ENCODE measurements at places on chromosomes 6 and 20. TPM values are rescaled to one million over a fixed set of nuclear protein-coding genes. Genes with fewer than 3 reads are reported as not detected.

GRIK2 gene
- polyA plus RNA-seq = 14.2 TPM

DNA sequence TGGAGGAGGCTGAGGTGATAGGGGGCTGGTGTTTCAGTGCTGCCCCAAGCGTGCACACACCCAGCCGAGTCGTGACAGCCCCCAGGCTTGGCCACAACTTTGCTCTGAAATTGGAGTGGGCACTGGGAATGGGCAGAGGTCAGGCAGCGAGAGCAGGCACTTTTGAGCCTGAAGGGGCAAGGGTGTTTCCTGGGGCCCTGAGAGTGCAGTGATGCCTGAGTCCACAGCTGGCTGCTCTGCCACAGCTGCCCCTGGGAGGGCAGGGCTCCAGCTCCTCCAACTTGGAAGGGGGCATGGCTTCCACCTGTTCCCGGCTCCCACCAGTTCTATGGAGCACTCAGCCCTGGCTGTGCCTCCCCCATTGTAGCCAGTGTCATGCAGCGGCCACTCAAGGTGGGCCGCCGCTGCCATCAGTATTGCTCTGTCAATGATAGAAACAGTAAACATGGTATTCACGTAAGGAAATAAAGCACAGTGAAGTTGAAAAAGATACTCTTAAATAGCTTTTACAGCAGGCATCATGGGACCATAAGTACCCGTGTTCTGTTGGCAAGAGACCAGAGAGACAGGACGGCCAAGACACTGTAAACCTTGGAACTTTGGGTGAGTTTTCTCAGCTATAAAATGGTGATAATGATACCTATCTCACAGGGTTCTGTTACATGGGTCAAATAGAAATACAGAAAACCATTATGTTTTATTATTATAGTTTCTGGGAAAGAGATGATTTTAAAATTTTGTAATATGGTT, 108.9 kb downstream of the THEMIS start:
- no peak for DNase-seq

DNA sequence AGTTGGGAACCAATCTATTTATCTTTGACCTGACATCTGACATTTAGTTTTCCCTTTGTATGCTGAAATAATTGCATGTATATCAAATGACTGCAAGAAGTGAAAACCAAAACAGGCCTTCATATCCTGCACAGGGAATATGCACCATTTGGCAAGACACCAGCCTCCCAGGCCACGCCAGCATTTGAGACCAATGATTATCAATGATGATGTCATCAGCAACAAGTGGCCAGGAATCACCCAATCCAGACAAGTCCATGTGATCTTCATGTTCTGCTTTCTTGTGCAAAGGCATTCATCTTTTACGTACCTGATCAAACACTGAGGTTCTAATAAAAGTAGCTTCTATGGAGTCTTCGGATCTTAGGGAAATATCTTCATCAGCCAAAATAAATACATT, 107.4 kb upstream of the TENT5A start:
- no peak for DNase-seq

CST4 gene
- polyA plus RNA-seq = not detected

DNA sequence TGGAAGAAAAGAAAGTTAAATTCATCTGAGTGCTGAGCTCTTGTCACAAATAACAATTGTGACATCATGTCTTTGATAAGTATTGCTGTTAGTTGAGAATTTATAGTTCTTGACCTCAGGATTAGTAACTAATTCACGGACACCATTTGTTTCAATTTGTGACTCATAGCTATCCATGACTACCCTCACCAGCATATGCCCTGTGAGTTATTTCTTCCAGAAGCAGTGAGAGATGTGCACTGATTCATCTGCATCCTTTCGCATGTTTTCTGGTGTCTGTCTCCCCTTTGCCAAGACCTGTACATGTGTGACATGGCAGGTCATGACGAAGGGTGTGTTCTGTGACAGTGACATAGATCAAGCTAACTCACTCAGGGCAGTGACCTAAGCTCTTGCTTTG, 86.9 kb downstream of the SOBP start:
- no peak for DNase-seq

DNA sequence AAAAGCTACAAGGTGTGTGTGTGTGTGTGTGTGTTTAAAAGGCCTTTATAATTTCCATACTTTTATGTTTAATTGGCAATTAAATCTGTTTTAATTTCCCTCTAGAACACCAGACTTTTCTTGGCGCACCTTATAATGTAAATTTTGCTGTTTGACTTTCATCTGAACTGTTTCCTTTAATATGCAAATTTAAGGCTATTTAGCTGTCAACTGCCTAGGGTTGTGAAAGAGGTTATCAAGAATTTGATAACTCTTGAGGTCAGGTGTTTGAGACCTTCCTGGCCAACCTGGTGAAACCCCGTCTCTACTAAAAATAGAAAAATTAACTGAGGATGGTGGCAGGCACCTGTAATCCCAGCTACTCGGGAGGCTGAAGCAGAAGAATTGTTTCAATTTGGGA, 4.0 kb upstream of the LHFPL5 start:
- no peak for DNase-seq

ESR1 gene
- polyA plus RNA-seq = 0.53 TPM

DNA sequence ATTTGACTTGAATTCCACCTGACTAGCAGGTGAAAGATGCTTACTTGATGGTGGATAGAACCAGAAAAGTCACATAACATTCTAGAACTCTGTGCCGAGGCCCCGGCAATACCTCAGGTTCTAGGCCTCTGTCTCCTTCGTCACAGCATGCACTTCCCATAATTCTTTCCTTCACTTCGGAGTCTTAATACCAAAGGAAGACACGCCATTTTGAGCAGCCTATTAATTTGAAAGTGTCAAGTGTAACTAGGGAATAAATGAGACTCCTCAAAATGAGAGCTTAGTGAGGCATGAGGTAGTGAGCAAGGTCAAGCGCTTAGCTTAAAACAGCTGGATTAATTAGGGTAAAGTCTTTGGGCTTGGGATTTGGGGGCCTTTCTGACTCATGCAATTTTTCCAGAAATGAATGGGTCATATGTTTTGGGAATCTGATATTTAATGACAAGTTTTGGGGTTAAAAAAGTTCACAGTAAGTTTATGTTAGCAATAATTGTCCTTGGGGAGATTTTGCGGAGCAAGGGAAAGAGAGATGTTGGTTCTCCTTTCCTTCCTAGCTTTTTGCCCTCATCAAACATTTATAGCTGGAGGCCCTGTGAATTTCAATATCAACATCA, 29.1 kb upstream of the SGK1 start:
- DNase-seq = no peak

GRCh38 chr6:71034563-71035345, 77.9 kb upstream of the B3GAT2 start:
- no peak for DNase-seq

GRCh38 chr20:10730629-10731183, 56.9 kb upstream of the JAG1 start:
- DNase-seq = no peak

CALHM5 gene
- polyA plus RNA-seq = 3.4 TPM

SIRPA gene
- 28.1 TPM for polyA plus RNA-seq

DNA sequence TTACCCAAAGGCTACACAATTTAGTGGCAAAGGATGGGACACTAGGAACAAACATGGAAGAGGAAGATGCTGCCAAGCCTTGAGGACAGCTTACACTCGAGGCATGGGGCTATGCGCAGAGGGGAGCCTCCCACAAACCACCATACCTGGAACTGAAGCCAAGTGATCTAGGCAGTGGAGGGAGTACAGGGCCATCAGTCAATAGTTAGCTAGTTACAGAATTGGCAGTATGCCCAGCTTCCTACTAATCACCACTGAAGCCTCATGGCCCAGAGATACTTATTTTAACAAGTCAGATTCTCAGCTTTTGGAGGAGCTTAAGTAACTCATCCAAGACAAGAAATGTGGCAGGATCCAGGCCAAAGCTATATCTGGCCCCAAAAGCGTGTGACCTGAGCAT, 226.6 kb upstream of the MOCS1 start:
- no peak for DNase-seq

- DNase-seq = no peak
These were observed 44.0 kb downstream of the BMP2 start for GRCh38 chr20:6811262-6812035.

DNA sequence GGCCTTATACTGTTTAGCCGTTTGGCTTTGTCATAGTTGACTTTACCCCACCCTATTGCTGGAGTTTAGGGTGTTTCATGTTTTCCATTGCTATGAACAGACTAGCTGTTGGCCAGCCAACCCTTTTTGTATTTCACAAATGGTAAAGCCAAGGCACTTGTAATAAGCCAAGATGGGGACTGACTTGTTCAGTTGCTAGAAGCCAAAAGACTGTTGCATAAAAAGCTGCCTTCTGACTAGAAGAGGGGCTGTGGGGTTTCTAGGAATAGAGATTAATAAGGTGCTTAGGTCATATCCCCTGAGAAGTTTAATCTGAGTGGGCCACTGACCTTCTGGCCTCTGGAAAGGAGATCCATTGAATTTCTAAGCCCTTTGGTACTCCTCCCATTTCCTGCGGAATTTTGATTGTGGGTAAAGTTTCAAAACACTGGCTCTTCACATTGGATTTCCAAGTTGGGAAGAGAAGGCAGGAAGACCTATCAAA, 211.1 kb downstream of the PLCB4 start:
- DNase-seq = no peak

DNA sequence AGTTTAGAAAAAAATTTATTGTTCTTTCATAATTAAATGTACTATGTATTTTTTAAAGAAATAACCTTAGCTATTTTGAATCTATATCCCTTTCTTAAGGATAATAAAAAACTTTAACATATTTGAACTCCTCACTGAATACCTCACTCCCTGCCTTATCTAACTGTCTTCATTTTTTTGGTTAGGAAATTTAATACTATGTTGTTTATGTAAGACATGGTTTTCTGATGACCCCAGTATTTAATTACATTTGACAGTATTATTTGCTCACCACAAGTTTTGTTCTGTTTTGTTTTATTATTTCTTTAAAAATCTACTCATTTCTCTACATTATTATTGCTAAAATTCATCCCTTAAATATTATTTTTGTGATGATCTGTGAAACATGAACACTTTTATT, 394.4 kb upstream of the ADGRB3 start:
- no peak for DNase-seq
